Germinal center (tissue), 1 donor: ENCODE measurements at places on chromosomes 13 and 19.

DNA sequence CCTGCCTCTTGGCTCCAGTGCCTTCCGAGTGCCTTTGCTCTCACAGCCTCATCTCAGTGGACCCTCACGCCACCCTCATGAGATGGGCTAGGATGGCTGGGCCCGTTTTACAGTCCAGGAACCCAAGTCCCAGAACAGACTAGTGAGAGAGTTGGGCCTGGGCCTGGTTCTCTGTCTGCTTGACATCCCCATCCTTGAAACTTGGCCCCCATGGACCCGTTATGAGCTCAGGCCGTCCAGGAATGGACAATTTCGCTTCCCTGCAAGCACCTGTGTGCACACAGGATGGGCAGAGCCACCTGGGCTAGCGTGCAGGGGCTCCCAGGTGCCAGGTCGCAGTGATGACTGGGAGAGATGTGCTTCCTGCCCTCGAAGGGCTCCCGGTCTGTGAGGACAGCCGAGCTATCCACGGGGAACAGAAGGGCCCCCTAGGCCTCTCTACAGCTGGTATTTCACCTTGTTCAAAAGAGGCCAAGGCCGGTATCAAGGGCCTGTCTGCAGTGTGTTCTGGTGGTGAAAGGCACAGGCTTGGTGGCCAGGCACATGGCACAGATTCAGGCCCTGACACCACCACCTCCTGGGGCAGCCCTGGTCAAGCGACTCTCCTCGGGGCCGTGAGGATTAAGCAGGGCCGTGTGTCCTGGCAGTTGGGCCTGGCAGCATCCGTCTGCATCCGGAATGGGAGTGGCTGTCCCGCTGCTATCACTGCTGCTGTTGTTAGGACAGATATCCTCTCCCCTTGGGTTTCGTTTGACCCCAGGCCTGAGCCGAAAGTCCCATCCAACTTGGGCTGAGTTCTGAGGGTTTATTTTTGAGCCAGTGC lies 38.9 kb downstream of the CAPN12 start:
- DNase-seq: no peak

GRCh38 chr13:107293924-107294323 lies 726.0 kb upstream of the ARGLU1 start:
- DNase-seq: no peak

GRCh38 chr19:16625163-16625958 lies 2.6 kb downstream of the MED26 start:
- DNase-seq: no peak

DNA sequence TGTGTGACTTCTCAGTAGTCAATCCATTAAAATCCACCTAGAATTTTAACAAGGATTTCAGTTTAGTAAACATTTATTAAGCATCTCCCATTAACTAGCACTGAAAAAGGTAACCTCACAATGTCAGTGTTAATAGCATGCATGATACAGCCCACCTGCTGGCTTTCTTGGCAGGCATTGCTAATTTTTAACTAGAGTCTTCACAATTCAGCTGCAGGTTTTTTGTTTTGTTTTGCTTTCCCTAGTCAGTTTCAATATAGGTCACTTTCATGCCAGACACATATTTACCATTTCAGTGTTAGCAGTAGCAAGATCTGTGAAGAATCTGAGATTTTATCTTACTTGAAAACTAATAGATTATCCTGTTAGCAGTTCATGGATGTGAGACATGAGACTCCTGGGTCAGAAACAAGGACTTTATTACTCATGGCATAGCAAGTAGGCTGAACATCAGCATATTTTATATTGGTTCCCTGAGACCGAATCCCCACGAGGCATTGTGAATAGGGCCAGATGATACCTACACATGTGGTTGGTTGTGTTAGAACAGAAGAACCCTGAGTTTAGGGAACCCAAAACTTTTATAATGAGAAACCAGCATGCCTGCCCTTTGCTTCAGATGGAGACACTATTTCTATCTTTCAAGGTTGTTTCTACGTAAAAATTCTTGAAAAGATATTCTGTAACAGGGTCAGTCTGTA lies 198.0 kb upstream of the HTR2A start:
- DNase-seq: no peak

DNA sequence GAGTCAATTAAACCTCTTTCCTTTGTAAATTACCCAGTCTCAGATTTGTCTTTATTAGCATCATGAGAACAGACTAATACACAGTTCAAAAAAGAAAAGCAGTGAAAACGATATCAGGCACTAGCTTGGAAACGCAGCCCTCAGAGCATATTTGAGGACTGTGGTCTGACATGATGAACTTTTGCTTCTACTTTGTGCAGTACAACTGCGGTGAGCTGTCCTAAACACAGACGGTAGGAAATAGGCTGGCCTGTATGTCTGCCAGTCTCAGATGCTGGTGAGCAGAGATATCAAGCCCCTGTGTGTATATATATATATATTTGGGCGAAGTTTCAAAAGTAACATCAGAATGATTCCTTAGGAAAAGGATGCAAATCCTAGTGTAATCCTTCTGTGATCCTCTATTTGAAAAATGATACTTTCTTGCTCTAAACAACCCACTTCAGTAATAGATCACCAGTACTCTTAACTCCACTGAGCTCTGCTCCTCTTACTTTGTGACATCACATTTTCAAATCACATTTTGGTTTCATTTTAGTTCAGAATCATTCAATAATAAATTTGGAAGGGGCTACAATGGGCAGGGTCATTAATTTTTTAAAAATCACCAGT lies 74.4 kb downstream of the TNFRSF19 start:
- no peak for DNase-seq

- no peak for DNase-seq
Observed at GRCh38 chr13:58592786-58593185, 961.2 kb downstream of the PCDH17 start.

GRCh38 chr19:40542202-40542859 lies 34.3 kb upstream of the SHKBP1 start:
- DNase-seq: no peak

GRCh38 chr13:91824416-91824815 lies 426.0 kb downstream of the GPC5 start:
- DNase-seq: no peak

DNA sequence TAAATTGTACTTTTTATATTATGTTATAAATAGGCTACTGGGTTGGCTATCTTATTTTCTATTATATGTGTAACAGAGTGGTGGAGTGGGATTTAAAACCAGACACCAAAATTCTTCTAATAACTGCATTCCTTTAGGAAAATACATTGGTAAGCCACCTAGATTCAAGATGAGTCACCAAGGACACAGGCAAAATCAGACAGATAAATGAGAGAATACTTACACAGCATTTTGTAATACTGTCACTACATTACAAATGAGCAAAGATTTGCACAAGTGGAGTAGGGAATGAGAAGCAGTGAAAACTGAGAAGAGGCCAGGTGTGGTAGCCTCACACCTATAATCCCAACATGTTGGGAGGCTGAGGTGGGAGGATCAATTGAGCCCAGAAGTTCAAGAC lies 6.2 kb upstream of the SPART start:
- no peak for DNase-seq

GRCh38 chr13:73417012-73417615 lies 358.3 kb downstream of the KLF5 start:
- DNase-seq: no peak

GRCh38 chr13:83190020-83190419 lies 692.3 kb downstream of the SLITRK1 start:
- no peak for DNase-seq

DNA sequence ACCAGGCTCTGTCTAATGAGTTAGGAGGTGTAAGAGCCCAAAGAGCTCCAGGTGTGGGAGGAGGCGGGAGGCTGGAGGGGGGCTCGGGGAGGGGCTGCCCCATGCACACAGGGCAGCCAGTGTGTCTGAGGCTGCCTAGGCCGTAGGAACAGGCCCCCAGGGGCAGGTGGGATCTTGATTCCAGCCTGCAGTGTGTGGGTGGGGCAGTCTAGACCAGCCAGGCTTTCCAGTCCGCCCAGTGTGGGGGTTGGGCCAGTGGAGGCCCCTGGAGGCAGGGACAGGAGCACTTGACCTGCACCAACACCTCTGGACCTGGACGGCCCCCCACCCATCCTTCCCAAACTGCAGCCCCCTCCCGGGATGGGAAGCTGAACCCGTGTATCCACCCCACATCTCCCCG lies 5.4 kb upstream of the CAMSAP3 start:
- DNase-seq: no peak

GRCh38 chr19:13758795-13759194 lies 5.5 kb upstream of the MRI1 start:
- no peak for DNase-seq

DNA sequence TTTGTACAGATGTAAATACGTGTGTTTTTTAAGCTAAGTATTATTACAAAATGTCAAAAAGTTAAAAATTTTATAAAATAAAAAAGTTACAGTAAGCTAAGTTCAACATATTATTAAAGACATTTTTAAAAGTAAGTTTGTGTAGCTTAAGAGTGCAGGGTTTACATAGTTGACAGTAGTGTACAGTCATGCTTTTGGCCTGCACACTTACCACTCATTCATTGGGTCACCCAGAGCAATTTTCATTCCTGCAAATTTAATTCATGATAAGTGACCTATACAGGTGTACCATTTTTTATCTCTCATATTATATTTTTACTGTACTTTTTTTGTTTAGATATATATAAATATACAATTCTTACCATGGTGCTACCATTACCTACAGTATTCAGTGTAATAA lies 769.9 kb upstream of the SLITRK6 start:
- DNase-seq: no peak

- DNase-seq: no peak
Observed at GRCh38 chr13:105336706-105337576, 1198.5 kb downstream of the EFNB2 start.
